ENCODE measurements at places on chromosomes 16 and 17.

GRCh38 chr17:17506181-17506741, 10.1 kb upstream of the RASD1 start:
- DNase-seq = no peak

DNA sequence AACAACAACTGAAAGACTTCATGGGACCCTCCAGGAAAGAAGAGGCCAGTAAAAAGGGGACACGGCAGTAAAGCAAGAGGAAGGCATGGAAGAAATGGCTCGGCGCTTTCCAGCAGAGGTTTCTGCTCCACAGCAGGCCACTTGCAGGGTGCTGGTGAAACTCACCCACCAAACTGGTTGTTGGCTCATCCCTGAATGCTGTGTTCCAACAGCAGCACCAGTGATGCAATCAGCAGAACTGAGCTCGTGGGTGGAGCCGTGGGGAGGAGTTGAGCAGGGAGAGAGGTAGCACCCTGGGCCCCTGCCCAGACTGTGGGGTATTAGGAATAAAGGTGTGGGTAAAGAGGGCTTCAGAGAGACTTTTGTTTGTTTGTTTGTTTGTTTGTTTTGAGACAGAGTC, 62.8 kb upstream of the ADCY9 start:
- no peak for DNase-seq

DNA sequence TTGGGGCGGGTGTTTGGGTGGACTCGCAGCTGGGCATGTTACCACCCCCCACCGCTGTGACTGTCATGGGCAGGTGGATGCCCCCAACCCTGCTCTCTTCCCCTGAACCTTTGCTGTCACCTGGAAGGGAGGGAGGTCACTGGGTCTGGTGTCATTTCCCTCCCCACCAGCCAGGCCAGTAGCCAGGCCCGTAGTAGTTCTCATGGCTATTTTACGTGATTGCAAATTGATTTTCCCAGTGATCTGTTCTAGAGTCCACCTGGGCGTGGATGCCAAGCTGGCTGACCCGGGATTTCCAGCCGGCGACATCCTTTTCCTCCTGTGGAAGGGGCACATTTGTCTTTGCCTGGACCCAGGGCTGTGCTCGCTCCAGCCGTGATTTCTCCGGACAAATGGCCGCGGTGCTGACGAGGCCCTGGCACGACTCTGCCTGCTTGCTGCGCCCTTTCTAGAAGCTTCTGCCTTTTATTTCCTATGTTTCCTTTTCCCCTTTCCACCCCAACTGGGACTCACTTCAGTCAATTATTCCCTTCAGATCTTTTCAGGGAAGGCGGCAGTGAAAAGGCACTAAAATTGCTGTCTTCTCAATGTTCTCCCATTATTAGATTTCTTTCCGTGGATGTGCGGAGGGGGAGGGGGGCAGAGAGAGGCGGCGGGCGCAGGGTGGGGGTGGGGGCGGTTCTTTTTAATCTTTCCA, 226.9 kb upstream of the CIBAR2 start:
- DNase-seq = no peak

DNA sequence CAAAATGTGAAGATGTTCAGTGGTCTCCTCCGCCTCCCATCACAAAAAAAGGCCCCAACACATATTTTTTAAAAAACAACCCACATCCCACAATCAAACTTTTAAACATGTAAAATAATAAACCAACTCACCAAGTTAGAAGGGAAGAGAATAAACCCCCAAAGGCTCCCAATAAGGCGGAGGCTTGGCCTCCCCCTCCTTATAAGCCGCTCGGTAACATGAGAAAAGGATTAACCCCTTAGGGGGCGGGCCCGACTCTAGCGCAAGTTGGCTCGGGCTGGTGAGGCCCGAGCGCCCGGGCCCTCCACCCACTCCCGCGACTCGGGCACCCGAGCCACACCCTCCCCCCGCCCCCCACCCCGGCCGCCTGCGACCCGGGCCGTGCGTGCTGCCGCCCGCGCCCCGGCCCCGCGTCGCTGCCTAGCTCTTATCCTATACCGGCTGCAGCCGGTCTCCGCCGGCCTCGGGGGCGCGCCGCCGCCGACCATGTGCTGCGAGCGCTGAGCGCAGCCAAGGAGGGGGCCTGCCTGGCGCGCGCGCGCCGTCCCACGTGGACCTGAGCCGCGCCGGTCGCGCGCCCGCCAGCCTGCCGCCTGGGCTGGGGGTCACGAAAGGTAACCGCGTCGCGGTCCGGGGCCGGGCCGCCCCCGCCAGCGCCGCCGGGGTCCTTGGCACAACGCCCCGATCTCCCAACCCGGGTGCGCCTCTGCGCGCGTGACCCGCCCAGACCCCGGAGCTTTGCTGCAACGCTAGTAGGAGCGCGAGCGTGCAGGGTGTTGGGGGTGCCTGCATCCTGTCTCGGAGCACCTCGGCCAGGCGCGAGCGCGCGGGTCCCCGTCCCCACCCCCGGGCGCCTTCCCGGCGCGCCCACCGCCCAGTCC, at the start of the genes ARSG and SLC16A6:
Gene ARSG (plus strand): TSS at position 541 of the 881 bp plus-strand sequence. CDS start 15,999 bp downstream, outside the sequence.
Gene SLC16A6 (minus strand): TSS at position 173 of the 881 bp plus-strand sequence. CDS start 12,807 bp downstream, outside the sequence.
- peak; percentile 45 for DNase-seq

DNA sequence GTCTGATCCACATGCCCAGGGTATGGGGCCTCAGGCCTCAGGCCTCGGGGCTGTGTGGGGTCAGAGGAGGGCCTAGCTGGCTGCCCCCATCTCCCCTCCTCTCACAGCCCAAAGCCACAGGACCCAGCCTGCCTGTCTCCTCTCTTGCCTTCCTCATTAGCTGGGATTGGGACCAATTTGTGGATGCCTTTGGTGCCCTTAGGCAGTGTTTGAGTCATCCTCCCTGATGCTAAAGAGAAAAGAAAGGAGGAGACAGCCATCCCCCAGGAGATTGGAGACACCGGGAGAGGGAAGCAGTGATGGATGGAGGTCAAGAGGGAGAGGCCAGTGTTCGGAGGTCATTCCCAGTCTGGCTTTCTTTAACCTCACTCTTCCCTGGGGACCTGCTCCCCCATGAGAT, 23.3 kb upstream of the NOG start:
- DNase-seq = no peak

DNA sequence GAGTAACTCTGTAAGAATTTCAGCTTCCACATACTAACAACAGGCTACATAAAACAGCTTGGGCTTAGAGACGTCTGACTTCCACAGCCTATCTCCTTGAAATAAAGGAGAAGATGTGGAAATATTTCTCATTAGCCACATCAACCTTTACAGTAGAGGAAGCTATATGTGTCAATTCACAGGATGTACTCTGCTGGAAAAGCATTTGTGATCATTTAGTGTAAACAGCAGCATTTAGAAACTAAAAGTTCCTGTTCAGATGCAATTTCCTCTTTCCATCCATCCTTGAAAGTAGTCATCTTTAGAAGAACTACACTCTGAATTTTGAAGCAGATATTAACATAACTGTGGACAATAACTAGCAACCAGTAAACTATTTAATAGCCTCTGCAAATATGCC, 46.2 kb downstream of the XPO6 start:
- DNase-seq = no peak

DNA sequence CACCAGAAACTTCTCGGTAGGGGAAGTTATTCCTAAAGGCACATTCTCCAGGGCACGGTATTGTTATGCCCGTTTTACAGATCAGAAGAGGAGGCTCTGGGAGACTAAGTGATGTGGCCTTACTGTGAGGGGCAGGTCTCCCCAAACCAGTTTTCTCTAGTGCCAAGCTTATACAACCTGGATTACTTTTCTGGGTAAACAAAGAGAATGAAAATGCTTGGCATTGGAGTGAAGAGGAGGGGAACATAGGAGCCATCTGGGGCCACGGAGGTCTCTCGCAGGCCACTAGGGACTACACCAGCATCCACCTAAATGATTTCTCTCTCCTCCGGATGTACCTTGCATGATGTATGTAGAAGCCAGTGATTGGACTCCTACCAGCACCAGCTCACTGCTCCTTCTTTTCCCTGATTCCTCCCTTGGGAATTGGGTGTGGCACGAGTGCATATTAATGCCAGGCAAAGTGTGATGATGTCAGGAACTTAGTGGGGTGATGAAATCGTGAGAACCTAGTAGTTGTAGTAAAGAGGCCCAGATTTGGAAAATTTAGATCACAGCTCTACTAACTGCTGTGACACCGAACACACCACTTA, 674 bp downstream of the TOM1L1 start:
- peak; percentile 50 for DNase-seq
